ENCODE measurements at places on chromosomes 2 and 18.

DNA sequence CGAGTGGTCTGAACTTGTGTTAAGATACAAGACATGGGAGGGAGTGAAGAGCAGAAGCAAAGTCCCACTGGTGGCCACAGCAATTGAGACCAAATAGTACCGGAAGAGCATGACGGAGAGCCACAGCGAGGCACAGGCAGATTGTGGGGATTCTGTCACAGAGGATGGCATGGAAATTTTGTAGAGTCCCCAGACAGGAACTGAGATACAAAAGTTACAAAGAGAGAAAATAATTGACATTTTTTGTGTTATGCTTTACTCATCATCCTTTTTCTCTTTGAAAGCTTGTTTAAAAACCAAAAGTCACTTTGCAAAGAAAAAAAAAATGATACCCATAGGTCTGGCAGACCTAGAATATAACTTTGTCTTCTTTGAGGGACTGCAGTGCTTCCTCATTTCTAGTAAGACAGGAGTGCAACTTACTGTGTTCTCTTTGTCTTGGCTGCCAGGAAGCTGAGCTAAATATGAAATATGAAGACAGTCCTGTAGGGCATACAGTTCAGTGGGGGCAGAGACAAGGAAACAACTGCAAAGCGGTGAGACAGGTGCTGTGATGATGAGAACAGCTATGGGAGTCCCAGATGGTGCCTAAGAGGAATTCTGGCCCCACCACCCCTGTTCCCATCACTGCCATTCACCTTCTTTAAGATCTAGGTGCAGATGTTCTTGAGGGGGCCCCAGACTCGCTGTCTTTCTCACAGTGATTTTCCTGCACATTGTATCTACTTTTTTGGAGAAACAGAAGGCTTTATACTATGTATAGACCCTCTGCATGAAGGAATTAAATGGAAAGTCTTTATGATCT lies 5.2 kb downstream of the ARHGAP25 start:
- DNase-seq, result no peak

DNA sequence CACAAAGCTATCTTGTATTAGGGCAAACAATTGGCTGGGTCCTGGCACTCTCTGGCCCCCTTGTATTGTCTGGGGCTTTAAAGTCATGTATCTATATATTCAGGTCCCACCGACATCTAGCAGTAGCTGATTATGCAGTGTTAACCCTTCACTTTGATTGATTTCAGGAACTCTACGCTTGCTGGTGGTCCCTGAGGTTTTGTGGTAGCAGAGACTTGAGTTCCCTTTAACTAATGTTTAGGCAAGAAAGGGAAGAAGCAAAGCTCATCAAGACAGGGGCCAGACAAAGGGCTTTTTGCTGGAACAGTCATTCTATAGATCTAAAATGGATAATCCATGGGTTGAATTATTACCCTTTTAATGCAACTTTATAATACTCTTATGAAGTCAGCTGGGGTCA lies 95.3 kb upstream of the EPB41L3 start:
- DNase-seq, result no peak

DNA sequence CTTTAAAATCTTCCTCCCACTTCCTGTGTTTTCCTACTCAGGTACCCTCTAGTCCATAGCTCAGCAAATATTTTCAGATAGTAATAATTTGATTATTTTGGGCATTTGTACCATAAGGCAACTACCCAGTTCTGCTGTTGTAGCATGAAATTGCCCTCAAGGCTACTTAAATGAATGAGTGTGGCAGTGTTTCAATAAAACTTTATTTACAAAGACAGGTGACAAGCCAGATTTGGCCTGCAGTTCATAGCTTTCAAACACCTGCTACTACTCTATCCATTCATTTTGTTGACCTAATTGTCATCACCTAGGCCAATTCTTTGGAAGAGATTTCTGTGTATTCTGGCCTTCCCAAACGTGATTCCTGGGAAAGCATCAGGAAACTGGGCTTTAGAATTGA lies 28.9 kb downstream of the NYAP2 start:
- DNase-seq, result no peak

DNA sequence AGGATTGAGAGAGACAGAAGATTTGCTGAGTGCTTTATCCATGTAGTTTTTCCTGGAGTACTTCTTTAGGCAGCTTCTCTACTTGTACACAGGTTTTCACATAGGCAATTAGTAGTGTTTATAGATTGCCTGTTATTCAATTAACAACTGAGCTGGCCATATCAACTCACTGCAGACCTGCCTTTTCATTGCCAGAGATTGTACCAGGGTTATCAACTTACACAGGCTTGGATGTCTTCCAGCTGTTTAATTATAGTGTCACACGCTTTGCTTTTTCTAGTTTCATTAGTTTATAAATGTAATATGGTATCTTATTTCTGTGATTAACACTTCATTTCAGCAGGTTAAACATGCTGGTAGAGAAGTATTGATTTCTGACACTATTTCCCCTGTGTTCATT lies 125.9 kb downstream of the GPD2 start:
- no peak for DNase-seq

DNA sequence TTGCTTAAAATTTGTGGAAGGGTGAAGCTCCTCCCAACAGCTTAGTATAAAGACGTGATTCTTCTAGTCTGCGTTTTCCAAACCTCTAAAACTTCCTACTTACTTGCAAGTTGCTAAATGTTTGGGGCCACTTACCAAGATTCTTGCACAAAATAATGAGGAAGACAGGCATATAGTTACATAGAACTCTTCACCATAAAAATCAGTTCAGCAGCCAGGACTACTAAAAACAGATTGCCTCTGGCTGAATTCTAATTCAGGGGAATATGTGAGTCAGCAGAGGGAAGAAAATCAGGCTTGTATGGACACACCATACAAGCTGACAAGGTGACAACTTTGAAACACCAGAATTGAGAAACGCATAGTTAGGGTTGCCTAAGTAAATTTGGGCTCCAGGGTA lies 2.8 kb upstream of the PEX13 start:
- no peak for DNase-seq

DNA sequence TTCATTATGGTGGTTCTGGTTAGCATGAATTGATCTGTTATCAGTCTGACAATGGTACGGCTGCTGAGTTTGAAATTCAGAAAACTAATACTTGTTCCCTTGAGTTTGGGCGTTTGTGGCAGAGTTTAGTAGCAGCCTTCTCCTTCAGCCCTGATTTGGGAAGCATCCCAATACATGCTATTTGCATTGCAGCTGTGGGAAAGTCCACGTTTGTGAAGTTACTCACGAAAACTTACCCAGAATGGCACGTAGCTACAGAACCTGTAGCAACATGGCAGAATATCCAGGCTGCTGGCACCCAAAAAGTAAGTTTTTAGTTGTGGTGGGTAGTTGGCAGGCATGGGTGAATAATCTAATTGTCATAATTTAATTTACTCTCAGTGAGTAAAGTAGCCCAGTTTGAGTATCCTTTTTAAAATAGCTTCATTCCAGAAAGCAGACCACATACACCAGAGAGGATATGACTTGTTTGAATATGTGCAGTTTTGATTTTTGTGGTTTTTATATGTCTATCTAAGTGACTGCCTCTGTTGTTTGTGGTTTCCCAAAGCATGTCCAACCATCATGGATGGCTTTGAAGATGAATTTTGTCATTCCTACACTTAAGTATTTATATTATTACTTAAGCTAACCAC lies 12.2 kb downstream of the DGUOK start:
- no peak for DNase-seq

- DNase-seq, result no peak
Observed at GRCh38 chr2:67399831-67400489, 2.8 kb downstream of the ETAA1 start.

DNA sequence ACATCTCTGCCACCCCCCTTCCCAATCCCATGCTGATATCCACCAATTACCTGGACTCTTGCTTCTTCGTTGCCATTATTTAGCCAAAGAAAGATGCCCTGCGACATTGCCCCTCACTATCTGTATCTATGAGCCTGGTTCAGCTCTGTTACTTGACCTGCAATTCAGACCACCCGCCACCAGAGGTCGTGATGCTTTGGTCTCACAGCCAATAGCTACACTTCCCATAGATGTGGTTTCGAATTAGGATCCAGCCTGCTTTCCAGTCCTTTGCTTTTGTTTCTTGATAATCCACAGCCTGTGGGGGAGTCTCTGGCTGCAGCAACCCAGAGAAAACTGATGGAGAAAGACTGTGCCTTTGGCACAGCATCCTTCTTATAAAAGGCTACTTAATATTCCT lies 239.4 kb downstream of the KLHL29 start:
- no peak for DNase-seq

DNA sequence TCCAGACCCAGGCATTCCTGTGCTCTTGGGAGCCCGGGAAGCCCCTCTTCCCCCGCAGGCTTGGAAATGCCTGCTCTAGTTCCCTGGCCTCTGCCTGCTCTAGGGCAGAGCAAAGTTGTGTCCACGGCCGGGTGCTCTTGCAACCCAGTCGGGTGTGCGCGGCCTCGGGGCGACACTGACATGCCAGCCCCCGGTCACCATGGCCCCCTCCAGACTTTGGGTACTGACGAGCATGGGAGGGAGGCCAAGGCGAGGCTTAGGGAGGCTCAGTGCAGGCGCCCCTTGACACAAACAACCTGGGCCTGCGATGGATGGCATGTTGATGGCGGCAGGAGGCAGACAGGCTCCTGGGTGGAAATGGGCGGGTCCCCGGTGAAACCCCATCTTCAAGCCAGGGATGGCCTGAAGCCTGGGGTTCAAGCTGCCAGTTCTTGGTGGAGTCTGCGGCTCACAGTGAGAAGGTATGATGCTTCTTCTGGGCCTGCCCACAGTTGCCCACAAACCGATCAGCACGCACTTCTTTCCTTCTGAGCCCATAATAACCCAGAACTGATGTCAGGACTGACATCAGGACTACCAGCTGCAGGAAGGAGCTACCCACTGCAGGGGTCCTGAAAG lies 689.9 kb downstream of the DSC3 start:
- DNase-seq, result no peak

GRCh38 chr2:64610316-64610855 lies 43.3 kb downstream of the SERTAD2 start:
- DNase-seq, result no peak

- DNase-seq, result no peak
Observed at GRCh38 chr2:179354739-179355537, 90.3 kb upstream of the SESTD1 start.

- no peak for DNase-seq
Observed at GRCh38 chr2:190420801-190421200, 12.6 kb downstream of the MFSD6 start.

GRCh38 chr2:120336749-120337148 lies 9.2 kb upstream of the INHBB start:
- no peak for DNase-seq

- no peak for DNase-seq
Observed at GRCh38 chr2:168986398-168986943, 44.7 kb downstream of the ABCB11 start.

DNA sequence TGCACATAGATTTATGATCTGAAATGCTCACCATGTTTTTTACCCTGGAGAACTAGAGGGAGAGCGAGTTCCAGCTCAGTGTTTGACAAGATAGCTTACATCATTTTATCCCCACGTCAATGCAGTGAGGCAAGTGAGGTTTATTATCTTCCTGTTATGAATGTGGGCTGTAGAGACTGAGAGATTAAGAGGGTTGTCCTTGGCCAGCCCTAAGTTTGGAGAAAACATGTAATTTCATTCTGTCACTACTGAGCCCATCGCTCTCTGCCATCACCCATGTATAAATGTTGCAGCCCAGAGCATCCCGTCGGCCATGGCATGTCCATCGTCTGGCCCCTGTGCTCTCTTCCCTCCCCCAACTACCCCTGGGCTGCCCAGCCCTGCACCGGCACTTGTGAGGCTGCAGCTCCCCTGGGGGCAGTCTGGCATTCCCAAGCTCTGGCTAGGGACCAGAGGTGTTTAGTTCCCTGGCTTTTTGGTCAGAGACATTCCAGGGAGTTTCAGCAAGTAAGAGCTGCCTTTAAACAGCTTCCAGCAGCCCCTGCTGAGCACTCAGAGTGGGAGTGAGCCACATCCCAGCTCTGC lies 136.7 kb downstream of the ANTXR1 start:
- DNase-seq, result no peak

DNA sequence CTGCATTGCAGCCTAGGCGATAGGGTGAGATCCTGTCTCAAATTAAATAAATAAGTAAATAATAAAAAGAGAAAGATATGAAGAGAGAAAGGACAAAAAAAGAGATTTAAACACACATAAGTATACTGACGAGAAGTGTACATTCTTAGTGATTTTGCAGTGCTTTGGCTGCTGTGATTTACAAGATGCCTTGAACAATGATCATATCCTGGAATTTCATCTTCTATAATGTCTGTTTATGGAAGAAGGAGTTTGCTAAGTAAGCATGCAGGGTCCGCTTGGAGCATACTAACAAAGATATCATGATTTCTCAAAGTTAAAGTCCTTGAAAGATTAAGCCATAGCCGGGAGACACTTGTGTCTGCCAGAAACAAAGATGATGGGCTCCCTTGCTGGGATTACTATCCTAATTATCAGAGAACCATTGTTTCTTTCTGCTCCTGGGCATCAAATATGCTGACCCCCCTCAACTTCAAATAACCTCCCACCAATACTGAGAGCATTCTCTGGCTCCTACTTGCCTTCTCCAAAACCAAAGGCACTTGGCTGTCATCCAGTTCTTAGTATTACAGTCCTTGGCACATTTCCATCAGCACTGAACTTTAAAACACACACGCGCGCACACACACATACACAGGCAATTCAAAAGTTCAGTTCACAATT lies 47.5 kb upstream of the STAM2 start:
- DNase-seq, result no peak

DNA sequence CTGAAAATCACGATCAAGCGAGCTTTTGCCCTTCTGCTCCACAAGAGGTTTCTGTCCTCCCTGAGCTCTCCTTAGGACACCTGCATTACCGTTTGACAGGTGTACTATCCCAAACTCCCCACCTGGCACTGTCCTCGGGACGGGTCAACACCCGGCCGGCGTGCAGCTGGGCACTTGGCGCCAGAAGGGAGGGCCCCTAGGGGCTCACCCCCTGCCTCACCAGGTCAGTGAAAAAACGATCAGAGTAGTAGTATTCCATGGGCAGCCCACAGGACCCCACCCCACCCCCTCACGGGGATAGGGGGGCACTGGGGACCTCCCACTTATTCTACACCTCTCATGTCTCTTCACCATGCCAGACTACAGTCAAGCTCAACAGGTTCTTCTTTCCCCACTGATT lies 117.6 kb upstream of the ANKRD30BL start:
- no peak for DNase-seq

GRCh38 chr2:205148755-205149154 lies 533.5 kb upstream of the NRP2 start:
- DNase-seq, result no peak

GRCh38 chr2:100673691-100674485 lies 111.1 kb downstream of the PDCL3 start:
- no peak for DNase-seq

DNA sequence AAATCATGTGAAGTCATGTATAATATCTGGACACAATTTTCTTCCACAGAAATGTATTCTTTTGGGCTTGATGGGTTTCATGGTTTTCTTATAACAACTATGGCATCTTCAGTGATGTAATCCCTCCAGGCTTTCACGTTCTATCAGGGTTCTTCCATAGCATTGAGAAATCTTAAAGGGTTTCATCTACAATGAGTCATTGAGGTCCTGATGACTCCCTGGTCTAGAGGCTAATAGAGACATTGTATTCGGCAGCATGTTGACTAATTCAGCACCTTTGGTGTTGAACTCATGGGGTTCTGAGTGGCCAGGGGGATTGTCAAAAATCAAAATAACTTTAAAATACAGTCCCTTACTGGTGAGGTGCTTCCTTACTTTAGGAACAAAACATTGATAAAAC lies 614.0 kb upstream of the CRIM1 start:
- no peak for DNase-seq

- no peak for DNase-seq
Observed at GRCh38 chr18:74116633-74117554, 30.7 kb downstream of the FBXO15 start.

GRCh38 chr2:68774569-68775271 lies 40.1 kb downstream of the ARHGAP25 start:
- DNase-seq, result no peak
